Heart right ventricle (tissue), 16 donors: ENCODE measurements at places on chromosomes 11 and 22.

DNA sequence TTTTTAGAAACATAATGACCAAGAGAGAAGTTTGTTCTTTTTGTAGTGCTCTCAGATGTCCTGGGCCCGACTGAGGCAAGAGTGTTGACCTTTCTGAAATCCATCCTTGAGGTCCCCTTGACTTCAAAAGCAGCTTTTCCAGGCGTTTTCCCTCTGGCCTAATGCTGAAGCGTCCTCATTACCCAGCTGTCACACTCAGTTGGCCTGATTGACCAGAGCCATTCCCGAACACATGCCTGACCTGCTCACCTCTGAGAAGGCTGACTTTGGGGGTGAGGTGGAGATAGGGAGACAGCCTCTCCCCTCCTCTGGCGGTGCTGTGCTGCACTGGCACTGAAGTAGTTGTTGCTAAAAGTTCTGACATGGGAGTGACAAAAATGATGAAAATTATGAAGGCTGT is 66.9 kb downstream of the ALX4 start:
- H3K36me3 ChIP-seq = peaks cover 7% of the 10 kb centered on the region
- peaks cover 29% of the 10 kb centered on the region for H3K4me1 ChIP-seq
- no peak overlapping the region for H3K4me3 ChIP-seq

DNA sequence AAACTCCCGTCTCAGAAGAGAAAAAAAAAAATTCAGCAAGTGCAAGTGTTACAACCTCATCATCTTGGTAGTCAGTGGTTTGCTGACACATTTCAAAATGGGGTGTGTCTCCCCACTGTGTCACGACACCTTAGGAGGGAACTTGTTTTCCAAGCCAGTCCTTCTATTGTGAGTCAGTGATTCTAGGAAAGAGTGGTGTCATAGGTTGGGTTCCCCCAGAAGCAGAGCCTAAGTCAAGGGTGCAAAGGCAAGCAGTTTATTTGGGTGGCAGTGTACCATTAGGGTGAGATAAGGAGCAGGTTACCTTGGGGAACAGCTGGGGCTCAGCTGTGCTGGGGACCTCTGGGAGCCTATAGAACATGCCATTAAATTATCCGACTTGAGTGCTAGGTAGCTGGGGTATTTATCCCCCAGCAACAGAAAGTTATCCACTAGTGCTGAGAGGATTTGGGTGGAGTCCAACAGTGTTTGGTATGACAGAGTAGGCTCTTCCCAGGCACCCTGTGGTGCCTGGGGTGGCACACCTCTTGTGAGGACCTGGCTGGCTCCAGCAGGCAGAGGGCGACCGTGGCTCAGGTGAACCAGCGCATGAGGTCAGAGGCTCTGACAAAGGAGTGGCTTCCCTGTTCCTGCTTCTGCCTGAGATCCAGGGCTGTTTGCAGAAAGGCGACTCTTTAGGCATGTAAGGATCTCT is 41.7 kb downstream of the KIAA1671 start:
- no peaks in the 10 kb centered on the region for H3K27me3 ChIP-seq
- no peaks in the 10 kb centered on the region for H3K36me3 ChIP-seq
- no peak for DNase-seq
- H3K4me1 ChIP-seq = peaks cover 43% of the 10 kb centered on the region
- H3K27ac ChIP-seq = no peak overlapping the region

DNA sequence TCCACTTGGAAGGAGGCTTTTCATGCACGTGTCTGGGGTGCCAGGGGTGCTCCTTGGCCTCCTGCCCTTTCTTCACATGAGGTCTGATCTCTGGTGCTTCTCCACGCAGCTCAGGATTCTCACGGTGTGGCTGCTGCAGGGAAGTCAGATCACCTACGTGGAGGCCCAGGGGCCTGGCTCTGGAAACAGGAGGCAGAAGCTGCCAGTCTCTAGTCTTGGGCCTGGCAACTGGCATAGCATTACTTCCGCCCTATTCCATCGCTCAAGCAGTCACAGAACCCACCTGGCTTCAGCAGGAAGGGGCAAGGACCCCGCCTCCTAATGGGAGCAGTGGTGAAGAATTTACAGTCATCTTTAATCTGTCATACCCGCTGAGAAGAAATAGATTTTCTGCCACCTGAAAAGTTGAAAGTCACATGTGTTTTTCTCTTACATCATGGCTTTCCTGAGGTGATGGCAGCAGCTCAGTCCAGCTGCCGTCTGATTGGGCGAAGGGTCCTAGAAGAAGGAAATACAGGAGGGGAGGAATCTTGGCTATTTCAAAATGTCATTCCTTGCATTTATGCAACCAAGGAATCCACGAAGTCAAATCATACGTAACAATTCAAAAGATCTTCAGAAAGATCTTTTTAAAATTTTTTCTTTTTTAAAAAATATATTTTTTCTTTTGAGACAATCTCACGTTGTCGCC is 50.1 kb upstream of the DKK3 start:
- no peak for DNase-seq
- H3K36me3 ChIP-seq = no peaks in the 10 kb centered on the region
- H3K4me3 ChIP-seq = no peak overlapping the region
- H3K27ac ChIP-seq = no peak overlapping the region
- H3K4me1 ChIP-seq = peaks cover 21% of the 10 kb centered on the region

DNA sequence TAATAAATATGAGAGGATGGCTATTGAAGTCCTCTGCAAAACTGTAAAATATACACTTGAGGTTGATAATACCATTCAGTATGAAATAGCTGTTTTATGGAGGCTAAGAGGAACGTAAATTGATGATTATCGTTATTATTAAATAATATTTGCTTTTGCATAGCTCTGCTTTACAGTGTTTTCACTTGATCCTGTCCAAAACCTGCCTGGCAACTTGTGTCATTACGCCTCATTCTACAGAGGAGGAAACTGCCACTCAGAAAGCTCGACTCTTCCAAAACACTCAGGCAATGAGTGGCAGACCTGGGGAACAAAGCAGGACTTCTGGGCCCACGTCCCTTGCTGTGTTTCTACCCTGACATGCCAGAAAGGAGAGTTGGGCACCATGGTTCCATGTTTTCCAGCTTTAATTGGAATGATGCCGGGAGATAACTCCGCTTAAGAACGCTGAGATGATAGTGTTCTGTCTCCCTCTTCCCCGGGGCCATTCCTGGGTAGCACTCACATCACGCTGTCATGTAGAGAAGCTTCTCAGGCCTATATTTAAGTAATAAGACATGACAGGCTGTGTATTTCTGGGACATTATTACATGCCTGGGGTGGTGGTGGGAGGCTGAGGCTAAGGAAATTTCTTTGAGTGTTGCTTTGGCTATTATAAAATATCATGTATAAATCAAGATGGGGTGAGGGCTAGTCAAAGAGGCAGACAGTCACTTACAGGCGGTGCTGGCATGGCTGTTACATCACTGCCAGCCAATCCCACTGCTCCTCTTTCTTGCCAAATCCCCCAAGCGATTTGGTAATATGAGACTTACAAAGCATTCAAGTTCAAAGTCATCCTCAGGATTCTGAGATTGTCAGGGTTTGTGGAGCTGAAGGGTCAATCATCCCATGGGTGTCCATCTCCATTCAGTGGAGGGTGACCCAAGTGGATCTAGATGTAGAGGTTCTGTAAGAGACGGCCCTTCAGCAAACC is 501.7 kb downstream of the INSC start:
- H3K4me1 ChIP-seq = peaks cover 22% of the 10 kb centered on the region
- H3K27ac ChIP-seq = no peak overlapping the region
- no peak for DNase-seq

- no peak for DNase-seq
- H3K4me1 ChIP-seq = peaks cover 20% of the 10 kb centered on the region
- peak overlapping the region; percentile 70 for H3K4me3 ChIP-seq
Observed at GRCh38 chr22:19523240-19524169, 705 bp downstream of the CLDN5 start.

DNA sequence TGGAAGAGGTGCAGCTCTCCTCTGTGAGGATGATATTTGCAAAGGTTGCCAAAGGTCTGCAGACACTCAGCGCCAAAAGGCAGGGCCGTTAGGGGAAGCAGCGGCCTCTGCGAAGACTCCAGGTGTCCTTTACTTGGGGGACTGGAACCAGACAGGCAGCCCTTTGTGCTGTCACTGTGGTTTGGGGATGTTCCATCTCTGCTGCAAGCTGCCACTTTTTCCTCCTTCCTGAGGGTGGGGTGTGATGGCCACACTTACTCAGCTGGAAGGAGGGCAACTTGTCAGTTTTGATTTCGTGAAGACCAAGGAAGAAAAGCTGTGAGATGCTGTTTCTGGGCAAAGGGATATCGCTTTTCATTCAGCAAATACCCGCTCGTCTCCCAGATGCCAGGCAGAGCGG is 96.5 kb upstream of the PRR5 start:
- no peaks in the 10 kb centered on the region for H3K4me1 ChIP-seq
- DNase-seq = no peak
- H3K27ac ChIP-seq = no peak overlapping the region
- H3K4me3 ChIP-seq = no peak overlapping the region

DNA sequence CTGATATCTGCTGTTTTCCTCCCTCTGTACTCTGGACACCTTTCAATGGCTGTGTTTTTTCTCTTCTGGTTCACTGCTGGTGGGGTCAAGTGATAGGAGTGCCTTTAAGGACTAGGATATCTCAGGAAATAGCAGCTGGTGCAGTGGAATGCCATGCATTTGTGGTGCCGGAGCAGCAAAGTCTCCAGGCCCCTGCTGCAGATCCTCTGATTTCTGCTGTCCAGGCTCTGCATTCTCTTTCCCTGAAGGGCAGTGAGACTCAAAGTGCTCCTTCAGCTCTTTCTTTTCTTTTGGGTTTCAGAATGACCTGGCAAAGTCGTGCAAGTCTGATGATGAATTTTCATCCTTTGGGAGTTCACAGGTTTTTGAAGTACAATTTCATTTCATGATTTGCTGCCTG is 774.3 kb downstream of the FAM181B start:
- no peaks in the 10 kb centered on the region for H3K36me3 ChIP-seq
- H3K4me3 ChIP-seq = no peak overlapping the region
- no peak overlapping the region for H3K27ac ChIP-seq
- no peak for DNase-seq
